ENCODE measurements at places on chromosomes 6 and 20.

DNA sequence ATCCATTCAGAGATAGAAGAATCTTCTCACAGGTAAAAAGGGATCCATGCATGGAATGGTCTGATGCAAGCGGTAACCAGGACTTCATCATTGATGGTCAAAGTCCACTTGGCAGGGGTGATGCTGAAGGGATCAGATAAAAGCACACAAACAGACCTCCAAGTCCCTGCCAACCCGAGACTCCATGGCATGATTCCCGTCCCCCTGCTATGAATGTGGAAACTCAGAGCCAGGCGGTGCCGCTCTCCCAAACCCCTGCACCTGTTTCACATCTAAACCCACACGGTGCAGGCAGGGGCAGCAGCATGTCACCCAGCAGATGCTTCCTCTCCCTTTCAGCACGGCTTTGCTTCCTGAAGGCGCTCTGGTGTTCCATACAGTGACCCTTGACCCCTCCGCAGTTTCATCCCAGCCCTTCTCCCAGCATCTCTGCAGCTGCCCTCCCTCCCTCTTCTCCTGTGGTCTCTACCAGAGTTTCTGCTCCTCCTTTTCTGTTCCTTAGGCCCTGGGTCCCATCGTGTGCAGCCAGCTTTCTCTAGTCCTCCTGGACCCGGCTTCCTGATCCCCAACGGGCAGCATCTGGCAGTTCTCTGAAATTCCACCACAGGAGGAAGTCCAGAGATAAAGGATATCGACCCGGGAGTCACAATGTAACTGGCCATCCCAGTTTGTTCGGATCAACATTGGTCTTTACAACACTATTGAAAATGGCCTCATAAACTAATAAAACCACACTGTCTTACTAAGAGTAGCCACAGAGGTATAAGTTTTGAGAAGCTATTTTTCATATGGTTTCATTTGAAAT is 235.0 kb downstream of the TTLL2 start:
- no peak overlapping the region for H3K27ac ChIP-seq
- no peak for DNase-seq
- H3K4me1 ChIP-seq, result no peaks in the 10 kb centered on the region
- H3K36me3 ChIP-seq, result no peaks in the 10 kb centered on the region
- no peak overlapping the region for H3K4me3 ChIP-seq

DNA sequence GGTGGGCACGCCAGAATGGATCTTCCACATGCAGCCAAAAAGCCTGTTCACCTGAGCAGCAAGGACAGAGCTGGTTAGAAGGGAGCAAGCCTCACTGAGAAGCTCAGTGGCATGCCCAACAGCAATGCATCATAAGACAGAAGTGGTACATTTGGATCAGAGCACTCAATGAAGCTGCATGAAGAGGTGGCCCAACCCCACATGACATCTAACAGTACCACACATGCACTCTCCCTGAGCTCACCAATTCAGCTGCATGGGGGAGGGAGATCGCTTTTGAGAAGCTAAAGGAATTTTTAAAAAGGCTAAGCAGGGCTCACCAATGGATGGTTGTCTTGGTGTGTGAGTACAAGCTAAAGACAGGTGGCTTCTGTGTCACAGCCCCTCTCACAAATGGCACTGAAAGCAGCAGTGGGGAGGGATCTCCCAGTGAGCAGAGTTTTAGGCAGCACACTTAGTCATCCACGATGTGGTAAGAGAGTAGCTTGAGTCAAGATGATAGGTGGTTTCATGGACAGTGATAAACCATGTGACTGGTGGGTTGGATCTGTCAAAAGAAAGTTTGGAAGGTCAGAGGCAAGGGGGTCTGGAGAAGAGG is 166.6 kb upstream of the TAB2 start:
- no peak for DNase-seq
- no peaks in the 10 kb centered on the region for H3K4me1 ChIP-seq
- H3K27me3 ChIP-seq, result no peaks in the 10 kb centered on the region
- H3K27ac ChIP-seq, result no peak overlapping the region
- H3K4me3 ChIP-seq, result no peak overlapping the region
- H3K36me3 ChIP-seq, result no peaks in the 10 kb centered on the region

GRCh38 chr6:14130435-14131075 is 13.0 kb downstream of the CD83 start:
- H3K4me1 ChIP-seq, result peaks cover 12% of the 10 kb centered on the region
- no peak overlapping the region for H3K4me3 ChIP-seq
- no peaks in the 10 kb centered on the region for H3K36me3 ChIP-seq
- H3K27me3 ChIP-seq, result no peaks in the 10 kb centered on the region

DNA sequence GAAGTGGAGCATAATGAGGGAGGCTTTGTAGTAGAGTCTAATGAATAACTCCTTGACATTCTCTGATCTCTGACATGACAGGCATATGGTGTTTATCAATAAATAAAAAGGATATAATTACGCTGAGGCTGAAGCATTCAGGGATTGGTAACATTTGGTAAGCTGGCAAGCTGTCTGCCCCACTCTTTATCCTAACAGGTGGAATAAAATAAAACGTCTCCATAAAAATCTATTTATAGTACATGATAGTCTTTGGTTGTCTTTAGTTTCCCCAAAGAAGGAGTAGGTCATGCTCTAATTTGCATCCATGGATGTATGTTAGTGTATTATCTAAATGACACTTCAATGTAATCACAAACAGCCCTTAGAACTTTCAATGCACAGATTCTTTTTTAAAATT is 30.9 kb upstream of the RBM24 start:
- no peaks in the 10 kb centered on the region for H3K4me1 ChIP-seq
- DNase-seq, result no peak
- no peaks in the 10 kb centered on the region for H3K36me3 ChIP-seq
- no peak overlapping the region for H3K4me3 ChIP-seq

- no peaks in the 10 kb centered on the region for H3K4me1 ChIP-seq
- no peaks in the 10 kb centered on the region for H3K27me3 ChIP-seq
- DNase-seq, result no peak
- no peak overlapping the region for H3K4me3 ChIP-seq
- no peak overlapping the region for H3K27ac ChIP-seq
Observed at GRCh38 chr20:41276317-41276751, 41.2 kb downstream of the ZHX3 start.

DNA sequence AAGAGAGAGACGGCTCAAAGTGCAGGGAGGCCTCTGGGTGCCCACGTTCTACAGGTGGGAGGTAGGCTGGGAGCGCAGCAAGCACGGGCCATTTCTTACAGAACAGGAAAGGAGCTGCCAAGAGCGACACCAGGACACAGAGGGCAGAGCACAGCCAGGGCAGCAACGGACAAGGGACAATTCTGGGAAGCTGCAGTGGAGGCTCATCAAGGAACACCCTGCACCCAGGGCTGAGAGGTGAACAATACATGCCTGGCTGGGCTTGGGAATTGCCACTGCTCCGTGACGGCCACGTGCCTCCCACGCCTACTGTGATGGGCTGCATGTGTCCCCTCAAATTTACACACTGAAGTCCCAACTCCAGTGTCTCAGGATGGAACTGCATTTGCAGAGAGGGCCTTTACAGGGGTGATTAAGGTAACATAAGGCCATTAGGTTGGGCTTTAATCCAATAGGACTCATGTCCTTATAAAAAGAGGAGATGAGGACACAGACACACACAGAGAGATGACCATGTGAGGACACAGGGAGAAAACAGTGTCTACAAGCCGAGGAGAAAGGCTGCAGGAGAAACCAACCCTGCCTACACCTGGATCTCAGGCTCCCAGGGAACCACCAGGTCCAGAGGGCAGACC is 13.6 kb downstream of the SERPINB6 start:
- H3K27ac ChIP-seq, result no peak overlapping the region
- no peak for DNase-seq
- peaks cover 11% of the 10 kb centered on the region for H3K4me1 ChIP-seq
- H3K27me3 ChIP-seq, result no peaks in the 10 kb centered on the region
- no peaks in the 10 kb centered on the region for H3K36me3 ChIP-seq

GRCh38 chr6:151240791-151241642 is 1.2 kb downstream of the AKAP12 start:
- no peaks in the 10 kb centered on the region for H3K4me1 ChIP-seq
- H3K36me3 ChIP-seq, result no peaks in the 10 kb centered on the region
- no peaks in the 10 kb centered on the region for H3K27me3 ChIP-seq
- DNase-seq, result peak; percentile 56
- no peak overlapping the region for H3K27ac ChIP-seq

- no peak overlapping the region for H3K4me3 ChIP-seq
- no peak overlapping the region for H3K27ac ChIP-seq
- no peaks in the 10 kb centered on the region for H3K36me3 ChIP-seq
- no peak for DNase-seq
Observed at GRCh38 chr6:4394786-4395185, 259.4 kb upstream of the ECI2 start.

- H3K4me1 ChIP-seq, result no peaks in the 10 kb centered on the region
- H3K4me3 ChIP-seq, result no peak overlapping the region
- H3K27ac ChIP-seq, result no peak overlapping the region
- no peak for DNase-seq
- H3K27me3 ChIP-seq, result no peaks in the 10 kb centered on the region
- no peaks in the 10 kb centered on the region for H3K36me3 ChIP-seq
Observed at GRCh38 chr6:151762817-151763216, 44.7 kb upstream of the ESR1 start.

DNA sequence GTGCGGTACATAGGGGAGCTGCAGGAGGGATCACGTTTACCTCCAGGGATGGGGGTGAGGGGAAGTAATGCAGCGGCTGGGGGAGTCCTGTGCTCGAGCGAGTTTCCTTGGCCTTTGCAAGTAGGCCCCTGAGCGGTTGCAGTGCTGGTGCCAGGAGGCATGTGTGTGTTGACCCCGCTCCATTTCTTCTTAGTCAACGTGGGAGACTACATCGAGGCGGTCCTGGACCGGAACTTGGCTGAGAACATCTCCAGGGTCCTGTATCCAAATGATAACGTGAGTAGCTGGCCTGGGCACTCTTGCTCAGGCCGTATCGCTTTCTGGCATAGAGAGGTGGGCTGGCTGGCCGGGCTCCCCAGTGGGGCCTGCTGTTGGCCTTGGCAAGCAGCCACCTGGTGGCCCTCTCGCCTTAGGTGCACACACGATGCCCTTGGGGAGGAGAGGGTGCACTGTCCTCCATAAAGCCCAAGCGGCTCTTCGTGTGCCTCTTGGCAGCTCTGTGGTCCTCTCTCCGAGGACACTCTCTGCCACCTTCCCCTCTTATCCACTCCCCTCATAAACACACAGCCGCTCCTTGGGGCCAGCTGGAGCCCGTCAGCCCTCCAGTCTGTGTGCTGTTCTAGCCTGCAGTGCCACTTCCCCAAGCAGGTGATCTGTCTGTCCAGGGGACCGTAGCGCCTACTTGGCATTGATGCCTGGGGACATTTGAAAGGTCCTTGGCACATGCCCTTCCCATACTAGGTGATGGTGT is 29.3 kb downstream of the PYGB start:
- H3K4me1 ChIP-seq, result no peaks in the 10 kb centered on the region
- H3K36me3 ChIP-seq, result peaks cover 16% of the 10 kb centered on the region
- no peaks in the 10 kb centered on the region for H3K27me3 ChIP-seq
- no peak for DNase-seq

DNA sequence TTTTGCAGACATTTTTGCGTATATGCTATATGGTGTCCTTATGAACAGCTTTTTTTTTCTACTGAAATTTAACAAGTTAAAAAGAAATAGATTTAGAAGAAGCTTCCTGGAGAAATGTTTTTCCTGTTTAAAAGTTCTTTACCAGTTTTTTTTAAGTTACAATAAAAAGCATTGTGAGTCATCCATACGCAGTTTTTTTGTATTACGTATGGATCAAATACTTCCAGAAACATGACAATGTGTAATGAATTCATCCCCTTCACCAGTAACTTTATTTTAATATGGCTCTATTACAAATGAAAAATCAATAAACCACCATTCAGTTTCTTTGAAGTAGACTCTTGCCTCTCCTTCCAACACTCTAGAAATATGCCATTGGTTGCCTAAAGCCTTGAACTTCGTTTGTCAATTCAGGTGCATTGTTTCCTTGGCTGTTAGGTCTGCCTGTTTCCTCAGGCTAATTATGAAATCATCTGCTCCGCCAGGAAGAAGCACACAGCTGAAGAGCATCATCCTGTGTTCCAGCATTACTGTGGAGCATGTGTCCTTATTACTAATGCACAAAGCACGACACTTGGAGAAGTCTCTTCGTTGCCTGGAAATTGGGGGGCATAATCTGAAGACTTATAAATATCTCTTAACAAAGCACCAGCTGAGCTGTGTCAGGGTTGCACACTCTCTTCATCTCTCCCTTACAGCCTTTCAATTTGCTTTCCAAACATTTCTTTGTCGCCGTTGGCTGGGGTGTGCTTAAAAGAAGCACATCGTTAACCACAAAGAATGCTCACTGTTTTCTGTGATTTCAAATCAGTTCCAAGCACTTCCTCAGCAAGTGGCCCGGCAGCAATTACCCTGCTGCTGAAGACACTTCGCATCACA is 9.6 kb downstream of the MOXD1 start:
- no peaks in the 10 kb centered on the region for H3K36me3 ChIP-seq
- peaks cover 6% of the 10 kb centered on the region for H3K4me1 ChIP-seq
- no peaks in the 10 kb centered on the region for H3K27me3 ChIP-seq
- no peak overlapping the region for H3K27ac ChIP-seq

- no peak for DNase-seq
- no peaks in the 10 kb centered on the region for H3K4me1 ChIP-seq
- H3K36me3 ChIP-seq, result no peaks in the 10 kb centered on the region
- no peak overlapping the region for H3K4me3 ChIP-seq
- no peaks in the 10 kb centered on the region for H3K27me3 ChIP-seq
Observed at GRCh38 chr20:49460916-49461315, 21.6 kb downstream of the KCNB1 start.

- H3K36me3 ChIP-seq, result no peaks in the 10 kb centered on the region
- H3K27ac ChIP-seq, result no peak overlapping the region
- no peaks in the 10 kb centered on the region for H3K4me1 ChIP-seq
- no peak overlapping the region for H3K4me3 ChIP-seq
Observed at GRCh38 chr6:122872311-122872710, 83.3 kb downstream of the SMPDL3A start.

DNA sequence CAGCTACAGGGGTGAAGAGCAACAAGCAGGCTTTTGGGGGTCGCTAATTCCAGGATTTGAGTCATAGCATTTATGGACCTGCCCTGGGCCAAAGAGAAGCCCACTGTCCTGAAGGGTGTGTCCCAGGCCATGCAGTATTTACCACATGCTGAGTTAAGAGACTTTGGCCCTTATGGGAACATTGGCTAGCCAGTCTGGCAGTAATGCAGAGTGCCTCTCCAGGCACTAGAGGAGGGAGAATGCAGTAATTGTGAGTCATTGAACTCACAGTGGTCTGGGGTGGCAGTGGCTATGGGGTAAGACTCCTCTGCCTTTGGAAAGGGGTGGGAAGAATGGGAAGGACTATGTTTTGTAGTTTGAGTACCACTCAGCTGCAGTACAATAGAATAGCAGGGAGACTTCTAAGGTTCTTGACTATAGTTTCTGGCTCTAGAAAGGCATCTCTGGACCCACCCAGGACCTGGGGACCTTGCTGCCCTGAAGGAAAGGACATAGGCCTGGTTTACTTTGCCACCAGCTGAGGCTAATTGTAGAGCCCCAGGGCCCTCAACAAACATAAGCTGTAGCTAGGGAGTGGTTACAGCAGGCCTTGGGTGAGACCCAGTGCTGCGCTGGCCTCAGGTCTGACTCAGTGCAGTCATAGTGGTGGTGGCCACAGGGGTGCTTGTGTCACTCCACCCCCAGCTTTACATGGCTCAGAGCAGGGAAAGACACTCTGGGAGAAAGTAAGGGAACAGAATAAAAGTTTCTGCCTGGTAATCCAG is 520.9 kb downstream of the HTR1B start:
- H3K27ac ChIP-seq, result no peak overlapping the region
- H3K36me3 ChIP-seq, result no peaks in the 10 kb centered on the region
- no peak overlapping the region for H3K4me3 ChIP-seq
- DNase-seq, result no peak
- H3K27me3 ChIP-seq, result no peaks in the 10 kb centered on the region

- H3K36me3 ChIP-seq, result no peaks in the 10 kb centered on the region
- peak; percentile 36 for DNase-seq
- H3K27me3 ChIP-seq, result no peaks in the 10 kb centered on the region
- no peak overlapping the region for H3K27ac ChIP-seq
- H3K4me1 ChIP-seq, result no peaks in the 10 kb centered on the region
- no peak overlapping the region for H3K4me3 ChIP-seq
Observed at GRCh38 chr6:46688117-46688965, 656 bp downstream of the TDRD6 start.
